Activated T-helper 2 cell treated with anti-CD3 and anti-CD28 coated beads, Interferon-gamma antibody, Interleukin-2, Interleukin-4, amounts not matched to agents 10 μg/mL and 5 μg/mL and 100 μg/mL, durations not matched to agents 14 hours and 24 hours and 36 hours (primary cell): ENCODE measurements at places on chromosomes 5 and 9.

GRCh38 chr9:526904-527591 lies 312.4 kb downstream of the DOCK8 start:
- H3K36me3 ChIP-seq, result no peaks in the 10 kb centered on the region
- no peak overlapping the region for H3K4me3 ChIP-seq
- H3K4me1 ChIP-seq, result no peaks in the 10 kb centered on the region
- no peak overlapping the region for H3K27ac ChIP-seq

GRCh38 chr9:84860249-84861115 lies 191.0 kb downstream of the NTRK2 start:
- no peak overlapping the region for H3K4me3 ChIP-seq
- H3K36me3 ChIP-seq, result no peaks in the 10 kb centered on the region
- no peak for DNase-seq
- H3K4me1 ChIP-seq, result no peaks in the 10 kb centered on the region
- no peak overlapping the region for H3K27ac ChIP-seq

- no peak for DNase-seq
- H3K27me3 ChIP-seq, result peaks cover 32% of the 10 kb centered on the region
- H3K4me3 ChIP-seq, result no peak within 1 kb of the TSS
- no peaks in the 10 kb centered on the region for H3K36me3 ChIP-seq
- no peaks in the 10 kb centered on the region for H3K4me1 ChIP-seq
Measured at GRCh38 chr5:11904265-11904906, at the start of gene CTNND2. Gene CTNND2, minus strand, starts transcription at chr5:11904446. Its CDS starts 593 bp downstream, at chr5:11903853.

GRCh38 chr9:113898596-113898995 lies 22.5 kb downstream of the ZNF618 start:
- H3K36me3 ChIP-seq, result no peaks in the 10 kb centered on the region
- DNase-seq, result no peak
- H3K27ac ChIP-seq, result no peak overlapping the region
- H3K4me3 ChIP-seq, result no peak overlapping the region

DNA sequence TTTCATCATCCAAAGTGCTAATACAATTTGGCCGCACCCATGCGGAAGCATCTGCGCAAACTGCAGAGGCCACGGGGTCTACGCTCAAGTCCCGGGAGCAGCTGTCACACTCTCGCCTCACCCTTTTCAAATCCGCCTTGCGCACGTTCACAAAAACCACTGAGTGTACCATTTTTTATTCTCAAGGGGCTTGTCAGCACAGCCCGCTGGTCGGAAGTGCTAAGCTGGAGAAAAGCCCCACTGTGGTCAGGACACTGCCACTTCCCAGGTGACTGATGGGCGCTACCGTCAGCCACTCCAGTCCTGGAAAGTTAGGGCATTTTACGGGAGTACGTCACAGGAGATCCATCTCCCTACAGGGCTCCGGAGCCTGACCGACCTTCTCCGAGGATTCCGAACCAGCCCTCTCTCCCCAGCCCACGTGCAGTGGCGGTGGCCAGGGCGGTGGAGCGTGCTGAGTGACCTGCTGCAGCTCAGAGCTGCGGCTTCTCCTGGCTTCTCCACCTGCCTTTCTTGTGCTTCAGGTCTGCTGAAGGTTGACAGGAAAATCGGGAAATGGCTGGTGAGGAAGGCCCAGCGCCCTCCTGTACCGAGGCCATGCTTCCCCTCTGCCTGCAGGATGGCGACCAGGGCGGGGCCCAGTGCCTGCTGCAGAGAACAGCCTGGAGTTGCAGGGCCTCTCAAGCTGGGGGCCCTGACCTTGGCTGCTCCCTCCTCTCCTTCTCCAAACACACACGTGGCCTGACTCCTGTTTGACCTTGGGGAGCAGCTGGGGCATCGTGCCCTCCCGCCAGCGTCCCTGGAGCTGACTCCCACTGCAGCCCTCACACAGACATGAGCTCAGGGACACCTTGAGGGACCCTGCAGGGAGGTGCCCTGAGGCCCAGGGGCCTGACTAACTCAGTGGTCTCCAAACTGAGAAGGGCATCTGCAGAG lies 14.3 kb downstream of the RASGEF1C start:
- H3K27ac ChIP-seq, result no peak overlapping the region
- DNase-seq, result no peak
- H3K27me3 ChIP-seq, result no peaks in the 10 kb centered on the region
- no peaks in the 10 kb centered on the region for H3K36me3 ChIP-seq
- no peaks in the 10 kb centered on the region for H3K4me1 ChIP-seq

DNA sequence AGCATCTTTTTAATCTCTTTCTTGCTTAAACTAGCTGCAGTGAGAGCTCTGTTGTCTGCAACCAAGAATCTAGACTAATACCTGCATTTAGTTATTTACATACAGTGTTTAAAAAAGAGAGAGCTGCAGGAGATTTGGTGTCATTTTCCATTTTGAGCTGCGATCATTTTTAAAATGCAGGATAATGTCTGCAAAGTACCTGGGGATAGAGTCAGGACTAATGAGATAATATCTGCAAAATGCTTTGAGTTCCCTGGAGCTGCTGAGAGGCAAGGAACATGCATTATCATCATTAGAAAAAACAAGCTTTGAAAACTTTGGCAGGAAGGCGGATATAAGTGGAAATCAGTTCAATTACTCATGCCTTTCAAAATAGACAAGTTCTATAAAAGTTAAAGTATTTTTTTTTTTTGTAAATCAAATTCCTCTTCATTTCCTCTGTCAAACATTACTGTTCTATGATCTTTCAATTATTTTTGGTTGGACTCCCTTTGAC lies 21.8 kb upstream of the ANKRD33B start:
- H3K27me3 ChIP-seq, result peaks cover 40% of the 10 kb centered on the region
- H3K27ac ChIP-seq, result no peak overlapping the region
- peaks cover 10% of the 10 kb centered on the region for H3K4me1 ChIP-seq
- DNase-seq, result no peak

DNA sequence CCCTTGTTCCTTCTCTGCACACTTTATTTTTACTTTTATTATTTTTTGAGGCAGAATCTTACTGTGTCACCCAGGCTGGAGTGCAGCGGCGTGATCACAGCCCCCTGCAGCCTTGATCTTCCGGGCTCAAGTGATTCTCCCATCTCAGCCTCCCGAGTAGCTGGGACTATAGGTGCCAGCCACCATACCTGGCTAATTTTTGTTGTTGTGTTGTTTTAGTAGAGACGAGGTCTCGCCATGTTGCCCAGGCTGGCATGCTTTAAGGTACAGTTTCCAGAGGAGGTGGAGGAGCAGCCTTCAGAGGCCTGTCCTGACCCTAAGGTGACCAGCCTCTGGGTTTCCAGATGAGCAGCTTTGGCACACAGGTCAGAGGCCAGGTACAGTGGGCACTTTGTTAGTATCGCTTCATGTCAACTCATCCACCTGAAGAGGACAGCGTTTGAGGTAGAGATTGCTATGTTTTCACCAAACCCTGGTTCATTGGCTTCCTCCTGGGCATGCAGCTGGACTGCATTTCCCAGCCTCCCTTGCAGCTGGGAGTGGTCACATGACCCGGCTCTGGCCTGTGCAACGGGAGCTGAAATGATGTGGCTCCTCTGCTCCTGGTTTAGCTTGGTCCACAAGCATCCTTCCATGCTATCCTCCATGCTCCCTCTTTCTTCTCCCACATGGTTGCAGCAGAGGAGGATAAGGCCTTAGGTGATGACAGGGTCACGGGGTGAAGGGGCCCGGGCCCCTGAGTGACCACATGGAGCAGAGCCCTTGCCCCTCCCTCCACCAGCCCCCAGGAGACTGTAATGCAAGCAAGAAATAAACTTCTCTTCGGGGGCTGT lies 139.3 kb upstream of the IER5L start:
- no peaks in the 10 kb centered on the region for H3K27me3 ChIP-seq
- H3K4me3 ChIP-seq, result no peak overlapping the region
- H3K36me3 ChIP-seq, result no peaks in the 10 kb centered on the region

GRCh38 chr5:110270-110888 lies 18.4 kb downstream of the PLEKHG4B start:
- H3K4me3 ChIP-seq, result no peak overlapping the region
- no peaks in the 10 kb centered on the region for H3K36me3 ChIP-seq
- no peak overlapping the region for H3K27ac ChIP-seq
- DNase-seq, result no peak
- H3K27me3 ChIP-seq, result no peaks in the 10 kb centered on the region
